ENCODE measurements at places on chromosomes 2 and 18.
A peak's percentile ranks its signal among the peaks of the same experiment; 100 is the strongest.

DNA sequence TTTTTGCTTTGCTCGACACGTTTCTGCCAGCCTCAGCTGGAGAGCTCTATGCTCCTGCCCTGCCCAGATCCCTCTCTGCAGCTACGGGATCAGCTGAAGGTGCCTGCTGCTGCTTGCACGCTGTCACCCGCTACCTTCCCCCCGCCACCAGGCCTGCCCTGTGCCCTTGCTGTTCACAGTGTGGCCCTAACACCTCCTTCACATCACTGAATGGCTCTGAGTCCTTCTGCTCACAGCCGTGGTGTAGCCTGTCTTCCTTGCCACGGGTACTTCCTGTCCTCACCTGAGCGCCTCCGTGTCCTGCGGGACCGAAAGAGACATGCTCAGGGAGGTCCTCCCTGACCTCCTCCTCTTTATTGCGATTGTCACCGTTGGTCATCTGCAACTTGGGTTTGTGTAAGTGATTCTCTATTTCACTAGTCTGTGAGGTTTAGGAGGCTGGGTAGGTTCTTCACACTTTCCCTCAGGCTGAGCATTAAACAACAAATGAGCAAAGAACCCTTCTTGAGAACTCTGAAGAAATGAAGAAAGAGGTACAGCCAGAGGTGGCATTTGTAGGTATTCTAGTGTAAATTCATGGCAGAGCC lies 127.5 kb downstream of the NCK2 start:
- no peak for DNase-seq

- no peak for DNase-seq
Observed at GRCh38 chr2:134218414-134218813, 35.5 kb upstream of the MGAT5 start.

GRCh38 chr2:34652636-34653035 lies 1053.5 kb upstream of the FAM98A start:
- no peak for DNase-seq

GRCh38 chr2:197191177-197191939 lies 119.2 kb downstream of the ANKRD44 start:
- DNase-seq, result no peak

DNA sequence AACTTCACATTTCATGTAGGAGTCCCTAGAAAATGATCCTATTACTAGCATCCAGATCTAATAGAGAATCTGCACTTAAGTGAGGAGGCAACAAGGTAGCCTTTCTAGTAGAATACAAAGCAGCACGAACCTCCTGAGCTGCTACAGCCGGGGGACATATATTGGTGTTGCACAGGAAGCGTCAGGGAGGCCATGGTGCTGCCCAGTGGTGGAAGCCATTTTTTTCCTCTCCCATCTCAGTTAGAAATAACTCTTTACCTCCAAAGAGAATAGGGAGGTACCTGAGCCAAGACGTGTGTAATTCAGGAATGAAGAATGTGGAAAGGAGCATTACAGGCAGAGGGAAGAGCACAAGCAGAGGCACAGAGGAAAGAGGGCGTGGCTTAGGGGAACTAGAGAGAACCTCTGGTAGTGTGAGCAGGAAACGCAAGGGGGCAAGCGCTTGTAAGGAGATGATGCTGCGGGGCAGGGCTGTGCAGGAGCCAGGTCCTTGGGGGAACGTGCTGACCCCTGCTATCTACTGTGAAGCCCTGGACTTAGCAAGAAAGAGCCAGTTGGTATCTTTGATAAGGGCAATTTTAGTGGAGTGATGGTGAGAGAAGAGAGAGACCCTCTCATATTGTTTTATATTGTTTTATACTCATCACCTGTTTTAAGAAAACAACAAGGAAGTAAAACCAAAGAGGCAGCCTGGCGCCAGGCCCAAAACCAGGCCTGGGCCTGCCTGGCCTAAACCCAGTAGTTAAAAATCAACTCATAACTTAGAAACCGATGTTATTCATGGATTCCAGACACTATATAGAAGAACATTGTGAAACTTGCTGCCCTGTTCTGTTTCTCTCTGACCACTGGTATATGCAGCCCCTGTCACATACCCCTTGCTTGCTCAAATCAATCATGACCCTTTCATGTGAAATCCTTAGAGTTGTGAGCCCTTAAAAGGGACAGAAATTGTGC lies 50.0 kb upstream of the TTC39C start:
- DNase-seq, result peak; percentile 64

- DNase-seq, result no peak
Observed at GRCh38 chr2:129611471-129611870, 368.0 kb upstream of the RAB6C start.

DNA sequence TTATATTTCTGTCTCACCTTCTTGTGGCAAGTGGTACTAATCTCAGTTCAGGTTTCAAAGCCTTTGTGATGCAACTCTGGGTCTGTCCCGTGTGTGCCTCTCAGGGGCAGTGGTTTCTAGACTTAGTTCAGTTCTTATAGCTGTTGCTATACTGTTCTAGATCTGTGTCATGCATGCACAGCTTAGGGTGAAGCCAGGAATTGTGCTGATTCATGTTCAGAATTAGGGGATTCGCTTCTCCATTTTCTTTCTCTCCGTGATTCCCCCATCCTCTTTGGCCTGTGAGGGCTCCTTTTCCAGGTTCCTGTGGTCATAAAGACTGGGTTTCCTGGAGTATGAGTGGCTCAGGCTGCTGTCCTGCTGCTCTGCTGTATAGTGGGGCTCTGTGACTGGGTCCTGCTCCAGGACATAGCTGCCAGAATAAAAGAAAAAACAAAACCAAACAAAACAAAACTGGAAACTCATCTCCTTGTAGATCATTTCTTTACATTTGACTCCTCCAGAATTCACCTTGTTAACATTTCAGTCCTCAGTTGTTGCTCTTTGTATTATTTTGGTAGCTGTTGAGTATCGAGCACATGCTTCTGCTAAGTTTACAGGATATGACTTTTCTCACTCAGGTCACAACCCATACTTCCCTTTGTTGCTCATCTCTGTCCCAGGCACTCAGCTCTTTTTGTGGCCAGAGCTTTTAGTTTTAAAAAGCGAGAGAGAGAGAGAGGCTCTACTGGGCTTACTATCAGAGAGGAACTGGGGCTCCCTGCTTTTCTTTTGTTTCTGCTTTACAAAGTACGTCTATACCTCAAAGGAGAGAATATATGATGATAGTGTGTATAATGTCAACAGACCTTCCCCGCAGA lies 34.2 kb downstream of the CERS6 start:
- peak; percentile 63 for DNase-seq

- DNase-seq, result no peak
Observed at GRCh38 chr18:76365561-76365960, 129.5 kb downstream of the ZNF516 start.

GRCh38 chr2:160920061-160920460 lies 240.2 kb upstream of the TANK start:
- no peak for DNase-seq

GRCh38 chr2:78417355-78417754 lies 608.1 kb upstream of the REG3G start:
- DNase-seq, result no peak

DNA sequence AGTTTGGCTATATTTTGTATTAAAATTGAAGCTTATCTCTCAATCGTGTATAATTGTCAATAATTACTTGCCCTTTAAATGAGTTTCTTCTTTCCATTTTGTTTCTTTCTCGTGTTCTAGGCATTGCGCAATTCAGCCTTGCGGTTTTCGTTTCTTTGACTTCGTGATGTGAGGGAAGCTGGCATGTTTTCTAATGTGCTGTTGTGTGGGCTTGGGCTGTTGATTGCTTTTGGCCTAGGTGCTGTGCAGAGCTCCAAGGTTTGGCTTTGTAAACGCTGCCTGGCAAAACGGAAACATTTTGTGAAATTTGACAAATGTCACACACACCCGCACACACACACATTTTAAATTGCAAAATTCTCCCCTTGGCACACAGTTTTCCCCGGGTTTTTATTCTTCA lies 242.6 kb upstream of the TCF4 start:
- no peak for DNase-seq

DNA sequence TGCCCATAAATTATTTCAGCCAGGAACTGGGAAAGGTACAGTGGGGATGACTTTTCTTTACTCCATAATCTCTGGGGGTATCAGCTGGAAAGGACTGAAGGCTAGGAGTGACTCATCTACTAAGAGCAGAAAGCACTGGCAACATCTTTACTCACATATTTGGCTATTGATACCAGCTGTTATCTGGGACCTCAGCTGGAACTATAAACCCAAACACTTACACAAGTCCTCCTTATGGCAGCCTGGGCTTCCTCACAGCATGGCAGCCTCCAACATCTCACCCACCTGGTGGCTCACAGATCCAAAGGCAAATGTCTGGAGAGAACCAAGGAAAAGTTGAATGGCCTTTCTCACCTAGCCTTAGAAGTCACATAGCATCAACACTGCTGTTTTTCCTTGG lies 379.0 kb upstream of the RND3 start:
- no peak for DNase-seq

DNA sequence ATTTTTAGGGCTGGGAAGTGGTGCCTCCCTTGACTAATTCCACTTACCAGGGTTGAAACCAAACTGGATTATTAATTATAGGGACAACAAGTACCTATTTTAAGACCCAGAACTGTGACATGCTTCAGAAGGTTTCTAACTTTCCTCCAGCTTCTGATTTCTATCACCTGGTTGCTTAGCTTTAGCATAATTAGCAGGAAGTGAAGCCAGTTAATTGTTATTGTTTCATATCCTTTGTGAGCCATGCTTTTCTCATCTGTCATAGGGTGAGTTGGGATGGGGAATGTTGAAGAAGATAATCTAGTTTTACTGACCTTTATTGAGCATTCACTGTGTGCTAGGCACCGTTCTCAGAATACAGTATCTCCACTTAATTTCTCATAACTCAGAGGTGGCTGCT lies 3.2 kb downstream of the YPEL5 start:
- no peak for DNase-seq

GRCh38 chr18:60267391-60268058 lies 105.0 kb downstream of the MC4R start:
- no peak for DNase-seq

- DNase-seq, result no peak
Observed at GRCh38 chr2:37020212-37020886, 54.0 kb upstream of the STRN start.

DNA sequence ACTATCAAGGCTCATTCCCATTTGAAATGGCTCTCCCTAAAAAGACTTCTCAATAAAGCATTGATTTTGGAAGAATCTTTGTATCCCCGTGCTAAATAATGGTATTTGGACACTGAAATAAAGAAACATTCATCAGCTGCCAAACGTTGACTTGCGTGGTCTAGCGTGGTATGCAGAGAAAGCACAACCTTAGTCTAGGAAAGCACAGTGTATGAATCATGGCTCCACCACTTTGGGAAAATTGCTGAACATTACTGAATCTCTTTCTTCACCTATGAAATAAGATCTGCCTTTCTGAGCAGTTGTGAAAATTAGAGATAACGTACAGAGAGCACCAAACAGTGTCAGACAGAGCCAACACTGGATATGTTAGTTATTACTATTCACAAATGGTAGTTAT lies 353.9 kb downstream of the SS18 start:
- DNase-seq, result no peak

GRCh38 chr2:195121341-195121740 lies 535.7 kb upstream of the SLC39A10 start:
- DNase-seq, result no peak

DNA sequence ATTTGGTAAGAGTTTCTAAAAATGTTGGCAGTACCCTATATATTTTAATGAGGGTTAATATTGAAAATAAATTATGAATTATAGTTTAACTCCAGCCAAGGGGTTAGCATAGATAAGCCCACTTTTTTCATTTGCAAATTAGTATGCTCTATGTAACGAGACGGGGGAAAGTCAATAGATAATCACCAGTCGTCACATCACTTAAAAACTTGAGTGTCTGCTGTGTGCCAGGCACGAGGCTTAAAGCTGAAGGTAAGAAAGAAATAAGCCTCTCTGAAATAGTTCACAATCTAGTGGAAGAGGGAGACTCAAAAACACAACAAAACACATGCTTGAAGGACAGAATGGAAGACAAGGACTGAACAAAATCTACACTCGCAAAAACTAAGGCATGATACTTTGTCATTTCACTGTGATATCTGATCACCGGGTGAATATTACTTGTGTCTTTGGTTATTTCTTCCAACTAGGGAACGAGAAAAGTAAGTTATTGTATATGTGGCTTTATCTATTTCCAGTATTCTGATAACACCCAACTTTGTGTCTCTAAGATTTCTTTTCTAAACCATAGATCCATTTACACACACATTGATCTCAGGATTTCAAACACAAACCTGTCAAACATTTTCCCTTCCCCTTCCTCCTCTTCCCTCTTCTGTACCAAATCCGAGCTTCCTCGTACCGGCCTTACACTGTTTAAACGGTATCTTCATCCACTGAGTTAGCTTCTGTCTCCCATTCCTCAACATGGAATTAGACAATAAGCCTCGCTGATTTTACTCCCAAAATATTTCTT lies 199.1 kb downstream of the PIEZO2 start:
- DNase-seq, result no peak

- no peak for DNase-seq
Observed at GRCh38 chr2:142750858-142751257, 126.6 kb upstream of the KYNU start.

GRCh38 chr18:58865033-58865590 lies 435 bp downstream of the ZNF532 start:
- no peak for DNase-seq

GRCh38 chr2:73451263-73451972 lies 65.8 kb downstream of the ALMS1 start:
- no peak for DNase-seq

- DNase-seq, result no peak
Observed at GRCh38 chr2:28378679-28379584, 13.7 kb upstream of the FOSL2 start.

DNA sequence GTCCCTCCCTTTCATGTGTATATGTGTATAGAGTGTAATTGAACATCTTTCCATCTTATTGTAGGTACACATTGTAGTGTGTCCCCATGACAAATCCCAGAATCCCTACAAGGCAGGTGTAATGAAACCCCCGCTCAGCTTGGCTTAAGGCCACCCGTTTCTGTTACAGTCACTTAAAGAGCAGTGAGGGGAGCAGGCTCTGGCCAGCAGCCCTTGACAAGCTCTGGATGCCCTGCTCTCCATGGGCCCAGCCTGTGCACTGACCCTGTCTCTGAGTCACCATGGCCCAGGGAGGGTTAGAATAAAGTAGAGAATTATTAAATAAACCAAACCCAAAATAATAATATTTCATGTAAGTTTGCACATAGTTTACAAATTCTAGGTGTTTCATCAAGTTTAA lies 17.2 kb upstream of the MAL start:
- DNase-seq, result no peak

All from activated CD4-positive, alpha-beta T cell treated with anti-CD3 and anti-CD28 coated beads, Interleukin-2, amount 50 U/mL, for 48 hours (primary cell).